ENCODE measurements at places on chromosomes 11 and 22. TPM values are rescaled to one million over a fixed set of nuclear protein-coding genes. Genes with fewer than 3 reads are reported as not detected.

The HEPHL1 gene
- total RNA-seq, result not detected

The MPZL2 gene
- total RNA-seq, result not detected

The SCT gene
- not detected for total RNA-seq

The RIBC2 gene
- 0.88 TPM for total RNA-seq

GRCh38 chr11:129828301-129828836 lies 12.7 kb downstream of the TMEM45B start:
- no peaks in the 10 kb centered on the region for H3K36me3 ChIP-seq
- H3K4me1 ChIP-seq, result no peaks in the 10 kb centered on the region
- no peak for DNase-seq
- H3K27me3 ChIP-seq, result no peaks in the 10 kb centered on the region

- no peaks in the 10 kb centered on the region for H3K36me3 ChIP-seq
- DNase-seq, result no peak
- no peaks in the 10 kb centered on the region for H3K27me3 ChIP-seq
- no peaks in the 10 kb centered on the region for H3K4me1 ChIP-seq
Observed at GRCh38 chr11:104049116-104049515, 12.7 kb downstream of the DDI1 start.

DNA sequence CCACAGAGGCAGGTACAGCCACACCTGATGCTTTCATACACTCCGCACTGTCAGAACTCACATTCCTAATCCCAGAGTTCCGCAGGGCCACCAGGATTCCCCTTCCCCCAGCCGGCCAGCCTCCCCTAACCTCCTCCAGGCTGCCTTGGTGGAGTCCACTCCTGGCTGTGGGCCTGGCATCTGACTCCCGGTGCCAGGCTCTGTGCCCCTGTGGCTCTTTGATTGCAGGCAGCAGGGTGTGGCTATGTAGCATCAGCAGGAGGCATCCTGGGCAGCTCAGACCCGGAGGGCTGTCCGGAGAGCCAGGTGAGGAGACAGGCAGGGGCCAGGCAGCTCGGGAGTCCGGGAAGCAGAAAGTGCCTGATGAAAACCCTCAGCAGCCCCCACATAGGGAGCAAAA lies 1432.9 kb downstream of the BRD1 start:
- no peak overlapping the region for H3K27ac ChIP-seq
- H3K4me1 ChIP-seq, result no peaks in the 10 kb centered on the region
- no peaks in the 10 kb centered on the region for H3K27me3 ChIP-seq

DNA sequence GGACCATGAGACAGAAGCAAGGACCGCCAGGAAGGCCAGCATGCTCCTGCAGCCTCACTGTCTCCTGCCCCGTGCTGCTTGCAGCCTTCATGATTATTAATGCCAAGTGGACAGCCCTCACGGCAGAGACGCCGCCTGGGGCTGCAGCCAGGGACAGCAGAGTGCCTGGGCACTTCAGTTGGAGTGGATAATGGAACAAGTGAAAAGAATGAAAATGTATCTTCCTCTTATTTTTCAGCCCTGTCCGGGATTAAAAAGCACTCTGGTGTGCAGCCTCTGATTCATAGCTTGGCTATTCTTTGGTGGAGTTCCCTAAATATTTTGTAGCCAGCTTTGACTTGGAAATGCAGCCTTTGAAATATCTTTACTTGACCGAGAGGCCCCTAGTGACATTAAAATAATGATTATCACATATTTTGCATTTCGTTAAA lies 1404.2 kb downstream of the BRD1 start:
- H3K36me3 ChIP-seq, result no peaks in the 10 kb centered on the region
- DNase-seq, result peak; percentile 91
- no peak overlapping the region for H3K27ac ChIP-seq
